ENCODE measurements at places on chromosomes 6 and 20. TPM values are rescaled to one million over a fixed set of nuclear protein-coding genes. Genes with fewer than 3 reads are reported as not detected.

- DNase-seq = no peak
- no peak overlapping the region for H3K4me3 ChIP-seq
- no peaks in the 10 kb centered on the region for H3K4me1 ChIP-seq
- no peak overlapping the region for H3K27ac ChIP-seq
These were observed 22.0 kb downstream of the ERGIC3 start for GRCh38 chr20:35563834-35564233.

The DEFB124 gene
- not detected for total RNA-seq

DNA sequence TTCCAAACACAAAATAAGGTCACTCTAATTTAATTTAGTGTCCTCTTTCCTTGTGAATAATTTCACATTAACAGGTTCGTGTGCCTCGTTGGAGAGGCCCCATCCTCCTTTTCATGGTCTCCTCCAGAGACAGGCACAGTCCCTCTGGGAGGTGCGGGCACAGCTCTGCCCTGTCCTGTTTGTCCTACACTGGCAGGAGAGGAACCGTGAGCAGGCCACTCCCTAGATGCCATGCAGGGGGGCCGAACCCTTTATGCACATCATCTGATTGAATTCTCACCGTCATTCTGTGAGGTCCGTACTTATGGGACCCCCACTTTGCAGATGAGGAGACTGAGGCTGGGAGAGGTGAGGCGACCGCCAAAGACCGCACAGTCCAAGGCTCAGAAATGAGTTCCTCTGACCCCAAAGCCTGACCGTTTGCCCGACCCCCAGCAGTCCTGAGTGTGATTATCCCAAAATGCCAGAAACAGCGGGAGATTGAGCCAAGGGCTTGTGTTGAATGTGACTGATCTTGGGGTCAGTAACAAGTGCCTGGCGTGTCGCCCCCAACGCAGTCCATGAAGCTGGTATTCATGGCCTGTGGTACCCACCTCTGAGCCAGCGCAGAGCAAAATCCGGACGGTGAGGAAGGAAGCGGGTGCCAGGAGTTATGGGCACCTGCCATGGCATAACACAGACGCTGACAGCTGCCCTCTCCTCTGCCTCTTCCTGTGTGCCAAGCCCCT, 43.5 kb downstream of the PMEPA1 start:
- H3K27ac ChIP-seq = no peak overlapping the region
- no peaks in the 10 kb centered on the region for H3K36me3 ChIP-seq
- no peaks in the 10 kb centered on the region for H3K27me3 ChIP-seq

The BCL2L1 gene
- 116 TPM for total RNA-seq

The OR2H2 gene
- total RNA-seq = not detected

The B4GALT5 gene
- 31.6 TPM for total RNA-seq

The MCHR2 gene
- not detected for total RNA-seq

Measured in esophagus muscularis mucosa (tissue), 4 donors.